Tibial nerve (tissue), 4 donors: ENCODE measurements at places on chromosomes 2 and 18.
A peak's percentile ranks its signal among the peaks of the same experiment; 100 is the strongest.

GRCh38 chr2:29011418-29012060 is 30.4 kb downstream of the TOGARAM2 start:
- DNase-seq, result no peak

GRCh38 chr2:207015901-207016300 is 76.6 kb downstream of the CPO start:
- no peak for DNase-seq

GRCh38 chr18:30271716-30272115 is 770.8 kb downstream of the DSC3 start:
- no peak for DNase-seq

- no peak for DNase-seq
These were observed 130.9 kb downstream of the EXOC6B start for GRCh38 chr2:72694715-72695496.

- no peak for DNase-seq
These were observed 25.7 kb upstream of the ID2 start for GRCh38 chr2:8656160-8656641.

DNA sequence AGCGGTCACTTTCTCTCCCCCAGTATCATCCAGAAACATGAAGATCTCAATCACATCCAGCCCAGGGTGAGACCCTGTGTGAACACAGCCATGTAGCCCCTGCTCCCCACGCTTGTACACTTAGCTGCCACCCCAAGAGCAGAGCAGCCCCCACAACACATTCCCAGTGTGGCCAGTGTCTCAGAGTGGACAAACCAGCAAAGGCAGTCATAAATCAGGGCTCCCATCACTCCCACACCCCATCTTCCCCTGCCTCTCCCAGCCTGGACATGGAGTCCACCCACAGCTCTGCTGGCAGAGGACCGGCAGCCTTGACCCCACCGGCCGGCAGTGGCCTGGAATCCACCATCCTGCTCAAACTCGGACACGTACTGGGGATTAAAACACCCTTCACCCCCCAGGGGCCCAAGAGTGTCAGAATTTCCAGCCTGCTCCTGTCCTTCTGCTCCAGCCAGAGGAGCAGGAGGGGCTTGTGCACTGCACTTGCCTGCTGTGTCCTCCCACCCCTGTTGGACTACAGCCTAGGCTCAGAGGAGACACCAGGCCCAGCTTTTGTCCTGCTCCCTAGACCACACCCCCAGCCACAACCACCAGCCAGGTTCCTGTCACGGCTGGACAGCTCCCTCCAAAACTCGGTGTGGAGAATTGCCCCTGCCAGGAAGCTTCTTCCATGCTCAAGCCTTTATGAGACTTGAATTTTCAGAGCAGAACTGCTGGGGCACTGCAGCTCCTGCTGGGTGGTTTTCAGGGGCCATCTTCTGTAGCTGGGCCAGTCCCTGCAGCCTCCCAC is 206.1 kb downstream of the SMAD2 start:
- no peak for DNase-seq

DNA sequence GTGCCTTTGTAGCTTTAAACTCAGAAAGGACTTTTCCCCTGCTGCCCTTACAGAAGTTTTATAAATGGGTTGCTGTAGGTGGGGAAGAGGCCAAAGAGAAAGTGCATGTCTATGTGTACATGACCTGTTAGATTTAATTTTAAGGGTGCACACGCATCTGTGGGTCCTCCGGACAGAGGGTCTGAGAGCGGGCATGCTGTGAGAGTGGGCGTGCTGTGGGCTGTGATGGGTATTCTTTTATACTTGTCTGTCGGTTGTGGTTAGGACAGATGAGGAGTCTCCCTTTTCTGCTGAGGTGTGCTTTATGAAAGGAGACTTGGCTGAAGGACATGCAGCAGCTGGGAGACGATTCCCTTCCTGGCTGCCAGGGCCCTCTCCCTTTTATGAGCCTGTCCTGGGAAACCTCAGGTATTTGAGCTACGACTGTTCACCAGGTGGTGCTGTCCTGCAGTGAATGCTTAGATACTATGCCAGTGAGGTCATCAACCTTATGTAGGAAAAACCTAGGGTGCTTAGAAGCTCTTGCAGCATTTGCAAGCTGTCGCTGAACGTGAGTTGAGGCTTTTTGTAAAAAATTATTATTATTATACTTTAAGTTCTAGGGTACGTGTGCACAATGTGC is 67.5 kb downstream of the TANC1 start:
- no peak for DNase-seq

- no peak for DNase-seq
These were observed 67.1 kb downstream of the PRELID3A start for GRCh38 chr18:12474876-12475275.

DNA sequence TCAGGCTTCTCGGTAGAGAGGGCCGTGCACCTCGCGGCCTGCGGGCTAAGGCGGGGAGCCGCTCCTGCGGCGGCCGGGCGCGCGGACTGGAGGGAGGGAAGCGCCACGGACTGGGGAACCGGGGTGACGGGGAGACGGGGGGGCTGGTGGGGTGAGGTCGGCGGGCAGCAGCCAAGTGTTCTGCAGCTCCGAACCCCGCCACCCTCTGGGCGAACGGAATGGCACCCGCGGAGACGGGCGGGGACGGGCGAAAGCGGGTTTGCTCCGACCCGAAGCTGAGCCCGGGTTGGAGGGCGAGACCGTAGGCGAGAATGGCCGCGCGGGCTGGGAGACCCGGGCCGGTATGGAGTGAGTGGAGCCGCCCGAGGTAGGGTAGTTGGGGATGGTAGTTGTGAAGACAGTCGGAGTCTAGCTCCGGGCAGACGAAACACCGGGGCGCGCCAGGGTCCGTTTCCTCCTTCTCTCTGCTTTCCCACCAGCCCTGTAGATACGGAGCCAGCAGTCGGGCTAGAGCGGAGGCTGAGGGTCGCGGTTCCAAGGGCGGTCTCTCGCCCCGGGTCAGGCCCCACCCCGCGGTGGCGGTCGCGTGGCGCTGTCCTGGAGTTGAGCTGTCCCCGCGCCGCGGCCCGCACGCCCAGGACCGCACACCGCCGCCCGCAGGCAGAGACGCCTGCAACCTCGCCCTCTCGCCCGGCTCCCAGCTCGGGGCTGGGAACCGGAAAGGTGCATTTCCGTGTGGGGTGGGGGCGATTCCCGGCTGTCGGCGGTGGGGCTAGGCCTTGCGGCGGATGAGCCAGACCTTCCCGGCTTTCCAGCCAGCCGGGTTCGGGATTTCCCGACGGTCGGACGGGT is 160.3 kb upstream of the SIX2 start:
- no peak for DNase-seq

GRCh38 chr2:240986787-240987411 is 11.5 kb upstream of the SNED1 start:
- peak; percentile 64 for DNase-seq

DNA sequence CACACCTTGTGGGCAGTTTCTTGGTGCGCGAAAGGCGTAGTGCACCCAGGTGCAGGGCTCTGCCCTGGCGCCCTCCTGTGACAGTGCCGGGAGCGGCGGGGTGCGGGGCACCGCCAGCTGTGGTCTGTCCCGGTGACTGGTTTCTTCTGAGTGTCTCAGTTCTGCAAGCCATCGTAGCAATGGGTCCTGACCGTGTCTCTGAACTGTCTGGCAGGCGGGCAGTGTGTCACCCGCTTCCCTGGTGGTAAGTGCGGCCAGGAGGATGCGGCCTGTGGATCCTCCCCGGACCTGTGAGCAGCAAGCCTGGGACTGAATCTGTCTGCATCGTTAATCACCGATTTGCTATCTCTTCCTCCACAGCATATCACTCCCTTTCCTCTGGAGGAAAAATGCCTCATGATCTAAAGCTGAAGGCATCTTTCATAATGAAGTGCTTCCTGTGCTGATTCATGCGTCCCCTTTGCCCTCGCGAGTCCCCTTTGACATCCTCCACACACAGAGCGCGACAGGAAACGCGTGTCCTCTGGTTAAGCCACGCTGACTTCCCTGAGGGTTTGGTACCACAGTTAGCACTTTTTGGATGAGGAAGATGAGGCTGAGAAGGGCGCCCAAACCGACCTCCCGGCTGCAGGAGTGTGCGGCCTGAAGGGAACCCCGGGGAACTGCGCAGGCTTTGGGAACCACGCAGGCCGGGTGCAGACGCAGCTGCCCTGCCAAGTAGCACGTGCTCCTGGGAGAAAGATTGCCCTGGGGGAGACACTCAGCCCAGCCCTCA is 416.0 kb upstream of the HS6ST1 start:
- DNase-seq, result no peak
